ENCODE measurements at places on chromosomes 5 and 9.
A peak's percentile ranks its signal among the peaks of the same experiment; 100 is the strongest.

- DNase-seq: no peak
Observed at GRCh38 chr9:136609160-136609475, 53.6 kb upstream of the EGFL7 start.

- DNase-seq: no peak
Observed at GRCh38 chr5:141135030-141135717, at the start of gene PCDHB5. Gene PCDHB5, plus strand, starts transcription at chr5:141135206. Its CDS starts 229 bp downstream, at chr5:141135435.

GRCh38 chr5:6745706-6746222 lies 32.5 kb downstream of the TENT4A start:
- DNase-seq: peak; percentile 47

GRCh38 chr5:43078956-43079355 lies 38.8 kb upstream of the ANXA2R start:
- peak; percentile 82 for DNase-seq

DNA sequence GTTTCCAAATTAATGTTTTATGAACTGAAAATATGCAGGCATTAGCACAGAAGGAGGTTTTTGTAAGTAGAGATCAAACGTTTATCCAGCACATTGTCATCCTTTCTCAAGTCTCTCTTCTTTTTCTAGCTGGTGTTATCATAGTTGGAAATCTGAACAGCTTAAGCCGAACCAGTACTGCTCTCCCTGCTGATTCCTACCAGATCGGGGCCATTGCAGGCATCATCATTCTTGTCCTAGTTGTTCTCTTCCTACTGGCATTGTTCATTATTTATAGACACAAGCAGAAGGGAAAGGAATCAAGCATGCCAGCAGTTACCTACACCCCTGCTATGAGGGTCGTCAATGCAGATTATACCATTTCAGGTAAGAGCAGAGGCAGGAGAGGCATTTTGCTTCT lies 72.1 kb upstream of the PRRC1 start:
- DNase-seq: no peak

GRCh38 chr9:97510797-97511654 lies 9.6 kb downstream of the TMOD1 start:
- peak; percentile 80 for DNase-seq

GRCh38 chr5:143812085-143812705 lies at the start of gene HMHB1:
Gene HMHB1, plus strand, starts transcription at chr5:143812161.
- no peak for DNase-seq

DNA sequence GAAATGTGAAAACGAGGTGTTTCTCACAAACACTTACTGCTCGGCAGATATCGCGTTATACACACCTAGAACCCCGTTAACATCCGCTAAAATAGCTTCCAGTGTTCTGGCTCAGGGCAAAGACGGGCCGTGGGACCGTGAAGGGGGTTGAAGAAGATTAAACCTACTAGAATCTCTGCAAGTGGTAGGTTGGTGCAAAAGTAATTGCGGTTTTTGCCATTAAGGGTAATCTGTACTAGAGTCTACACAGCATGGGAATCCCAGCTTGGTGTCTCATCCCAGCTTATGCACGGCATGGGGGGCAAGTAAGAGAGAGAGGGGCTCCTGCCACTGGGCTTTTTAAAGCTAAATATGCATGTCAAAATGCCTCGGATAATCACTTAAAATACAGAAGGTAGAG lies 43.9 kb downstream of the HRH2 start:
- no peak for DNase-seq

GRCh38 chr9:122334916-122335315 lies 35.9 kb upstream of the PTGS1 start:
- peak; percentile 40 for DNase-seq

DNA sequence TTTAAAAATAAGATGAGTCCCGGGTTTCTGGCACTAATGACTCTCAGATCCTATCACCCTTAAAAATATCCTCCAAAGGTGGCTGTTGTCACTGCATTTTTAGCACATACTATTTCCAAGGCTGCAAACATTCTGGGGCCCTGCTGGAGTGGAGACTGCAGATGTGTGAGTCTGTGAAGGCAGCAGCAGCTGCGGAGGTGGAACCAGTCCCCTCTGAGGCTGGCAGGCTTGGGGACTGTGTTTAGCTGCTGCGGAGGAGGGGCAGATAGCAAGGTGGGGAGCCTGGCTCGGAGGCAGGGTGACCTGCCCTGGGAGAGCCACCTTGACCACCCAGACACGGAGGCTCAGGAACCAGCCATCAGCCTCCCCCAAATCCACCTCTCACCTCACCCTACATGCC lies 77.0 kb downstream of the C5orf15 start:
- no peak for DNase-seq

DNA sequence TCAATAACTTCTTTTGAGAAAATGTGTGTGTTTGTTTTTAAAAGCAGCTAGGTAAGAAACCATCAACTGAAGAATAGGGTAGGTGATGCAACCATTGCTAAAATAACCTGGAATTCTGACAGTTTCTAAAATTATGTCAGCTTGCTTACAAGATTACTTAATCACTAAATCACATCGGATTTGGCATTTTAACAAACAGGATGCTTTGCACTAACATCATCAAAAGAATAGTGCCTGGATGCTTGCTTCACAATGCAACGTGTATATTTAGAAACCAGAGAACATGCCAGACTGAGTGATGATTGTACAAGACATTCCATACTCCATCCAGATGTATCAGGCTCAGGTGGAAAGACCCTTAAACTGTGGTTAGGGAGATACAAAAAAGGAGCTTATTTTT lies 43.9 kb downstream of the PAM start:
- DNase-seq: peak; percentile 25

DNA sequence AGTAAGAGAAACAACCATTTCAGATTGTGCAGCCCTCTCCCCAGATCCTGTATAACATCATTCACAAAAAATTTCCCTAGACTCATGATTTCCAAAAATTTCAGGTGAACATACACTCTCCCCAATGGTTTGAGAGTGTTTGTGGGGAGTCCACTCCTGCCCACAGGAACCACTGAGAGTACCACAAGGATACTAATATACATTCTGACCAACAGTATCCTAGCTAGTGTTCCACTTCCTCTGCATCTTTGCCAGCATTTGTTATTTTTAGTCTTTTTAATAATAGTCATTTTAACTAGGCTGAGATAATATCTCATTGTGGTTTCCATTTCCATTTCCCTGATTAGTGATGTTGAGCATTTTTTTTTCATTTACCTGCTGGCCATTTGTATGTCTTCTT lies 155.4 kb downstream of the DTWD2 start:
- DNase-seq: no peak

DNA sequence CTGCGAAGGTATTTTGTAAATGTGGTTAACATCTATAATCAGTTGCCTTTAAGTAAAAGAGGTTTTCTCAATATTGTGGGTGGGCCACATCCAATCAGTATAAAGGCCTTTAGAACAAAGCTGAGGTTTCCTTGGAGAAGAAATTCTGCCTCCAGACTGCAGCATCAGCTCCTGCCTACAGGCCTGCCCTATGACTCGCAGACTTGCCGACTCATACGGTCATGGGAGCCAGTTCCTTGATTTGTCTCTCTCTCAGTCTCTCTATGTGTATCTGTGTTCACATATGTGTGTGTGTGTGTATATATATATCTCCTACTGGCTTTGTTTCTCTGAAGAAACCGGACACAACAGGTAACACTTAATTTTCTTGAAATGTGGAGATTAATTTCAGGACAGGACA lies 45.3 kb downstream of the SLC36A1 start:
- no peak for DNase-seq

DNA sequence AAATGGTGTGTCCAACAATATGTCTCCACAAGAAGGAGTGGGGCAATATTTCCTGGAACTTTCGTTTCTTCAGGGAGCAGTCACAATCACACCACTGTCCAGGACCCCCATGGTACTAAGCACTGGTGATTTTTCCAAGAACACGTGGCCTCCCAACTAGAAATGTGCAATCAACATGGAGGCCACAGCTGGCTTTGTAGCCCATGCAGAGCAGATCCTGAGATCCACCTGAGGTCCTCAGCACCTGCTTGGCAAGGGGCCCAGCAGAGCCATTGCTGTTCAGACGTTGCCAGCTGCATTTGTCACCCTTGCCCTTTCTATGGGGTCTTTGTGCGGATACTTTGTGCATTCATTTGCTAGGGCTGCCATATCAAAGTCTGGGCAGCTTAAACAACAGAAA lies 334.5 kb upstream of the IRX4 start:
- no peak for DNase-seq

- DNase-seq: peak; percentile 98
Observed at GRCh38 chr5:111997308-111997707, 240.3 kb upstream of the NREP start.

- DNase-seq: no peak
Observed at GRCh38 chr5:120761986-120762385, 297.9 kb downstream of the PRR16 start.

GRCh38 chr5:151661968-151662732 lies 24.6 kb downstream of the SPARC start:
- DNase-seq: no peak

DNA sequence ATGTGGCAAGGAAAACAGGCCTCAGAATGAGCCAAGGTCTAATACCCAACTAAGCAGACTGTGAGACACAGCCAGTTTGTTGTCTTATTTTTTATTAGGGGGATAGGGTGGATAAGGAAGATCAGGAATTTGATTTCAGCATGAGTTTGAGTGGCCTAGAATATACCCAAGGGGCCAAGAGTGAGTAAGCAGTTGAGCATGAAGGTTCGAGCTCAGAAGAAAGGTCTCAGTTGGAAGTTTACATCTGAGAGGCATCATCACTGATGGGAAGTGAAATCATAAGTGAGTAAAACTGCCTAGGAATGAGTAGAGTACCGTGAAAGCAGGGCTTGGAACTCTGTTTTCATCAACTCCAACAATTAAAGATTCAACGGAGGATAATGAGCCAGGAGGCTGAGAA lies 12.6 kb downstream of the PSMD5 start:
- DNase-seq: no peak

DNA sequence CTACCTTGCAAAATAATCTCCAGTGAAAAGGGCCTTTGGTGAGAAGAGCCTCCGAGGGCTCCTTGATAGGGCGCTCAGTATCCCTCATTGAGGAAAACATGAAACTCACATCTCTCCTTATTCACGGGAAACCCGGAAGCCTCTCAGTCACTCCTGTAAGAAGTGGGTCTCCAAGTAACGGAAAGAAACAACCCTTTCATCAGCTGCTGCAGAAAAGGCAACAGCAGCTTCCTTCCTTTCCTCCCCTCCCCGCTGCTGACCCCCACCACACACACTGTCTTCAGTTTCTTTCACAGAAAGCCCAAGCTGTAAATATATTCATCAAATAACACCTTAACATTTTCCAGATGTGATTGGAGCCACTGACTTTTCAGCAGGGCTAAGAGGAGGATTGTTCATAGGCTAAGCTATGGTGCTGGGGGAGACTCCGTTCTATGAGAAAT lies 81.4 kb downstream of the C9orf152 start:
- DNase-seq: no peak

DNA sequence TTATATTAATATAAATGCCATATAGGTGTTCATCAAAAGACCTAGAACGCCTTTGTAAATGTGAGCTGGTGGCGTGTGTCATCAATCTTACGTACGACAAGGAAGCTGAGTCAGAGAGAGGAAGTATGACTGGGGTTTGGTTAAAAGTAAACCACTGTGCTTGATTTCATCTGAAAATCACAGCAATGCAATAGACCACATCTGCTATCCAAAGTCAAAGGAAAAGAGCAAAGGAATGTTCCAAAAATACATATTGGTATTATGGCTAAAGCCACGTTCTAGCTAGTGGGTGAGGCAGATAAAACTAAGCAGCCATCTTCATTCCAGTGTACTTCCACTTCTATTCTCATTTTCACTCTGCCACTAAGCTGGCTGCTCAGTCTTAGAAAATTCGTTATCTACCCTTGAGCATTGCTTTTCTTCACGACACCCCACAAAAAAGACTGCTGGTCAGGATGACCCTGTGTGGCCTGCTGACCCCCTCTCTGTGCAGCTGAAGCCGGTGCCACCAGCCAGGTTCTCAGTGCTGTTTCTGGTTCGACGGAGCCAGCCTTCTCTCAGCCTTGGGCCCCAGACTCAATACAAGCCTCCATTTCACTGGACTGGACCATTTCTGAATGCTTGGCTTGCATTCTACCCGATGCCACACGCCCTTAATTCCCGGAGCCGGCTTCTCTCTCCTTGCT lies 23.8 kb downstream of the SHC3 start:
- DNase-seq: peak; percentile 97

DNA sequence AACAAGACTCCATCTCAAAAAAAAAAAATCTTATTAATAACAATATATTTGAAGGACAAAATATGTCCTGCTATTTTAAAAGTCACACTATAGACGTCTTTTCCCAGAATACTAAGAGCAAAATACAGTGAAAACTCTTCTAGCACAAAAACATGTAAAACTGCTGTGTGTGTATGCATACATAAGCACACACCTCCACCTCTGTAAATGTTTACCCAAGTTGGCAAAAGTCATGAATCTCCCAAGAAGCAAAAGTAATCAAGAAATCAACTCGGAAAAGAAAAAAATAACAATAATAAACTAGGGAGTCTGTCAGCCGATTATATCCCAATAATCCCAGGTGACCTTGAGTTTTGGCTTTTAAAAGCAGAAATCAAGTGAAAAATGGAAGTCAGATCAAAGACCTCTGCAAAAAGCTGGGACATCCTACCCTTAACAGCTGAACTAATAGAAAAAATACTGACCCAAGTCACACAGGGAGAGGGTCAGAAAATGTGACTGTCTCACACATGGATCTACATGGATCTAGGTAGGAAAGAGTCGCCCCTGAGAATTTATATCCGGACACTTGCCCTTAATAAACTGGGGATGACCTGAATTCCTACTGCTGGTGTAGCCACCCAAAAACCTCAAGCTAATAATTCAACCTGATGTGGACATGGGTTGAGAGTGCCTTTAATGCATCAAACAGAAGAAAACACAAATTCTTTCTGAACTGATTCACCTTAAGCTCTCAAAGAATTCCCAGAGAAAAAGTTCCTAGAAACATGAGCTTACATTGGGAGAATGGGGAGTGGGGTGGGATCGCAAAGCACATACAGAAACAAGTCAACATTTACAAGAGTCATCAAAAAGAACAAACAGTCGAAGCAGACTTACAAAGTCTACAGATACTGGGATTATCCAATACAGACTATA lies 29.9 kb downstream of the LPAR1 start:
- DNase-seq: peak; percentile 47

GRCh38 chr9:121286973-121287741 lies 19.2 kb downstream of the GSN start:
- DNase-seq: peak; percentile 89

GRCh38 chr9:1087120-1087881 lies 37.1 kb downstream of the DMRT2 start:
- no peak for DNase-seq

GRCh38 chr9:71001780-71002386 lies 119.5 kb downstream of the TRPM3 start:
- no peak for DNase-seq

- no peak for DNase-seq
Observed at GRCh38 chr5:756171-756570, 28.4 kb downstream of the ZDHHC11B start.

DNA sequence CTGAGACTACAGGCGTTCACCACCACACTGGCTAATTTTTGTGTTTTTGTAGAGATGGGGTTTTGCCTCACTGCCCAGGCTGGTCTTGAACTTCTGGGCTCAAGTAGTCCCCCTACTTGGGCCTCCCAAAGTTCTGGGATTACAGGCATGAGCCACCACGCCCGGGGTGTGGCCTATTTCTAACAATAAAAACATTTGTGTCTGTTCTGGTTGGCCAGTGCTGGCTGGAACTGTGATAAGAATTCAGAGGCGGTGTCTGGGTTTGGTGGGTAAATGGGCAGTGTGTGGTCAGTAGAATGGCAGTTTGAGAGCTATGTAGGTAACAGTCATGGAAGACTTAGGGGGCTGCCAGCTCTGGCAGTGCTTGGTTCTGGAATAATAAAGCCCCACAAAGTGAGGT lies 46.9 kb upstream of the SYNPO start:
- peak; percentile 20 for DNase-seq

- peak; percentile 3 for DNase-seq
Observed at GRCh38 chr5:71475788-71476384, 20.4 kb downstream of the BDP1 start.

All from astrocyte (in vitro differentiated cells and primary cell).